Stimulated activated CD8-positive, alpha-beta memory T cell treated with anti-CD3 and anti-CD28 coated beads, Interleukin-12 subunit alpha, Interleukin-12 subunit beta, amount 100 ng/mL, for 4 hours (primary cell): ENCODE measurements at places on chromosomes 4 and X.

GRCh38 chrX:12974305-12974795 is 560 bp upstream of the TMSB4X start:
- no peak for DNase-seq

- DNase-seq = no peak
Observed at GRCh38 chr4:142129931-142130330, 493.5 kb downstream of the IL15 start.

DNA sequence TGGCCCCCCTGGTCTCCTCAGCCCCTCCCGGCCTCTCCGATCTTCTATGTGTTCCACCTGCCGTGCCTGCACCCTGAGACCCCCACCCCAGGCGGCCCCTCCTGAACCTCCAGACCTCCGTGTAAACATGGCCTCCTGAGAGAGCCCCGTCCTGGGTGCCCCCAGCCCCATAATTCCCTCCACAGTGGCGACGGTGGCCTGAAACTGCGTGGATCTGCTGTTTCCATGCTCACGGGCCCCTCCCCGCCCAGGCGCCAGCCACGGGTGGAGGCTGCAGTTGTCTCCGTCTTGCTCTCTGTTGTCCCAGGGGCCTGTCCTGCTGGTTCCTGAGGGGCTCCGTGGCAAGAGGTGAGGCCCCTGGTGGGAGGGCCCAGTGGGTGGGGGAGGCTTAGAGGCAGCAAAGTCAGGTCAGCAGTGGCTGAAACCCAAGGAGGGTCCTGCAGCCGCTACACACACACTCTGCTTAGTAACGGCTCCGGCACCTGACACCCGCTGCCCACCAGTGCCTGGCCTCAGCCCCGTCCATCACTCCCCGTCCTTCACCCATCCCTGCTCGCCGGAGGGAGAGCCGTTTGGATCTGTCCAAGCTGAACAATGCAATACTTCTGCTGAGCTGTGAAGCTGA is 75.8 kb downstream of the FAM53A start:
- no peak for DNase-seq

- DNase-seq = no peak
Observed at GRCh38 chr4:16607241-16608066, 291.0 kb downstream of the LDB2 start.

DNA sequence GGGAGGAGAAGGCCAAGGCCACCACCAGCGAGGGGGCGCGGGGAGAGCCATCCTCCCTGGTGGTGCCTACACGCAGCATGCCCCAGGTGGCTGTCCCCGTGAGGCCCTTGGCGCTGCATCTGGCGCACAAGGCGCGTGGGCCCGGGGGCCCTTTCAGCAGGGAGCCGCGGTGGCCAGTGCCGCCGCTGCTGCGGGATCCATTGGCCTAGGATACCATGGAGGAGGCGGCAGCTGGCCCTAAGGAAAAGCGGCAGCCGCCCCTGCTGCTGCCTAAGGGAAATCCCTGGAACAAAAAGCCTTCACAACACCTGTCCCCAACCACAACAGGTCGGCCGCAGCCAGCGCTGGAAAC is 1059.6 kb downstream of the TECRL start:
- no peak for DNase-seq

DNA sequence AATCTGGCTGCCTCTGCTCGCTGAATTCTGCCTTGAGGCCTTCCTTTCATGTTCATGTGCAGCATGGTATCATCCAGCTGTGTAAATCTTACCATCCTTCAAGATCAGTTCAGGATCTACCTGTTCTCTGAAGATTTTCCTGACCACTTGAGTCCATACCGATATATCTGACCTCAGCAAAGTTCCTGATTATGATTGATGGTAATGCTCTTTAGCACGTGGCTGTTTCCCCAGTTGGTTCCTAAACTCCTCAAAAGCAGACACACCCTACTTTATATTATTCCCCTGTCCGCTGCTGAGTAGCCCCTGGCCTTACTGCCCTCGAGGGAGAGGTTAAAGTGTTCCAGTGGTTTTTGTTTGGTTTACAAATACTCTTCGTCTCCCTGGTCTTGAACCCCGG is 20.0 kb downstream of the GALNT7 start:
- no peak for DNase-seq

DNA sequence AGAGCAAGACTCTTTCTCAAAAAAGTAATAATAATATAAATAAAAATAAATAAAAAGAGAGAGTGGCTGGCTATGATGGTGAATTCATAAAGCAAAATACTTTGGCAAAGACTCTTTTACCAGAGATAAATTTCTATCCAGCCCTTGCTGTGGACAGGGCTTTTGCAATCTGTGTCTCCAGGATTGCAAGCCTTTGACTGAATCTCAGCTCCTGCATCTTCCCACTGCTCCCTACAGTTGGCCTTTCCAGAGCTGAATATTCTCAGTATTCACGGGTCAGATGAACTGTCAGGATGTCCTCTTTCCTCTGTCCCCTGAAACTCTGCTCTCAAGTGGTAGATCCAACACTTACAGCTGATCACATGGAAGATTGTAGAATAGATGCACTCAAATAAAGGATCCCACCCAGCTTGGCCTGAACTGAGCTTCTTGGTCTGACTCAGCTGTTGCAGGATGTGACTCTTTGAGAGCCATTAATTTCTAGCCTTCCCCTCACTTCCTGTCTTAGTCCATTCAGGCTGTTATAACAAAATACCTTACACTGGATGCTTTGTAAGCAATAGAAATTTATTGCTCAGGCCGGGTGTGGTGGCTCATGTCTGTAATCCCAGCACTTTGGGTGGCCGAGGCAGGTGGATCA is 123.4 kb upstream of the GUCY1A1 start:
- DNase-seq = no peak

- no peak for DNase-seq
Observed at GRCh38 chrX:136261321-136261720, 10.1 kb upstream of the MAP7D3 start.

- no peak for DNase-seq
Observed at GRCh38 chr4:5812506-5813229, 80.2 kb downstream of the CRMP1 start.

- no peak for DNase-seq
Observed at GRCh38 chrX:102832661-102833060, 104.4 kb upstream of the RAB40AL start.
